ENCODE measurements at places on chromosomes 3 and 15.

DNA sequence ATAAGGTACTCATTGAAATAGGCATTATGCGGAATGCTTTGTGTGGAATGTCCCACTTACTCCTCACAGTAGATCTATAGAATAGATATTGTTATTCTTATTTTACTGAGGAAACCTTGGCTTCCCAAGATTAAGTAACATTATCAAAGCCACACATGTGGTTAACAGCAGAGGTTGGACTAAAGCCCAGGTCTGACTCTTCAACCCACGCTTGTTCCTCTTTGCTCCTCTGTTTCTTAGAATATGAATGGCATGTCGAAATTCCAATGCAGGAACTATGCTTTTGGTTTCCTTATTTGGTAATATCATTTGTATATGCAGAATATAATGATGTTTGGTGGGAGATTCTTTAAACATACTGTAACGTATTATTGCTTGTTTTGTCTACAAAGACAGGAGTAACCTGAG, 818.8 kb upstream of the LMCD1 start:
- DNase-seq: peak; percentile 17

DNA sequence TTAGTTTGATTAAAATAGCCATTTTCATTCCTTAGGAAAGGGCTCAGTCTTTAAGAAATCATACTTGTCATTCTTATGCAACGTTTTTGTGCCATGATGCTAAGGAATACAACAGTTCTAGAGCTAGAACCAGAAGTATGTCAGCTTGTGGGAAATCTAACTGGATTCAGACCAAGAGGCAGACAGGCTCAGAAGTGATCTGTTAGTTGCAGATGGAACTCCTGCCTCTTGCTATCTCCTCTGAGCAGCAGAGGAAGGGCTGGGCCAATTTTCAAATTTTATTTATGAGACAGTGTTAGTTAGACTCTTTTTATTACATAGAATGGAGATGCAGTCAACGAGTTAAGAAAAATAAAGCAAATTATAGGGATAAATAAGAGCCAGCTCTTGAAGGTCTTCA, 48.5 kb upstream of the RYR3 start:
- DNase-seq: no peak

GRCh38 chr3:54846119-54846518, 81.7 kb downstream of the LRTM1 start:
- no peak for DNase-seq

DNA sequence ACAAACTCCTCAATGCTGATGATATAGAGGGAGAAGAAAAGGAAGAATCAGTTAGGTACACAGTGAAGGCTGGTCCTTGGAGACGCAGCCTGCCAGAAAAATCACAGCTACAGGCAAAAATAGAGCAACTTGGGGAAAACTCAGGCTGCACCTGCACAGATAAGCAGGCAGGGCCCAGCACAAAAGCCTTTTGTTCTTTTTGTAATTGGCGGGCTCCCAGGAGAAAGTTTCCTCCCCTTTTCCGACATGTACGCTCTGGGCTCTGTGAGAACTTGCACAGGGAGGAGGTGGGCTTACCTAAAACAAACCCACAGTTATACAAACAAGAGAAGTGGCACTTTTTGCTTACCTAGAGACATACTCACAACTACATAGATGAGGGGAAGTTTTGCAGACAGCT, 813.4 kb upstream of the EPHA6 start:
- no peak for DNase-seq

GRCh38 chr3:171755015-171755589, 55.2 kb downstream of the PLD1 start:
- DNase-seq: no peak

DNA sequence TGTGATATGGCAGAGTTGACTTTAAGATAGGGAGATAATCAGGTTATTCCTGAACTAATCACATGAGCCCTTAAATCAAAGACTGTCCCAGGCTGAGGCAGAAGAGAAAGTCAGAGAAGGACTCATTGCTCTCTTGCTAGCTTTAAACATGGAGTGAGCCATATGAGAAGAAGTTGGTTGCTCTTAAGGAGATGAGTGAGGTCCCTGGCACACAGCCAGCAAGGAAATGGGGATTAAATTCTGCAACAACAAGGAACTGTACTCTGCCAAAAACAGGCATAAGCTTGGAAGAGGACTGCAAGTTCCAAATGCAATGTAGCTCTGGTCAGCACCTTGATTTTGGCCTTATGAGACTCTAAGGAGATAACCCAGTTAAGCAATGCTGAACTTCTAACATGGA, 457.0 kb downstream of the PLOD2 start:
- DNase-seq: no peak

GRCh38 chr3:159838938-159839337, 149.7 kb upstream of the IL12A start:
- DNase-seq: no peak

GRCh38 chr3:52367891-52368880, 52.1 kb downstream of the DNAH1 start:
- no peak for DNase-seq

DNA sequence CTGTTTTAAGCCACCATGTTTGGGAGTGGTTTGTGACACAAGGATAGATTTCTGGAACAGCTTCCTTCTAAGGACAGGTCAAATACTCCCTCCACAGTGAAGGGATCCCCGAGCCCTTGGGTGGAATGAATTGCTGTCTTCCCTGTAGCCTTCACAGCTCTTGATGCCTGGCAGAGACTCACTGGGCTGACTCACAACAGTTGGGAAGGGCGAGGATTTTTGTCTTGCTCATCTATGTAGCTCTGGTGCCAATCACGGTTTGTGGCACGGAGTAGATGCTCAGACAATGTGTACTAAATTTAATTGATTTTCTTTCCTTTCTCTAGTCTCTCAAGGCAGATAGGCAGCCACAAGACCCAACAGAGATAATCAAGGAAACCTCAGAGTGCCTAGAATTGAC, 27.0 kb downstream of the CRYGS start:
- no peak for DNase-seq

- DNase-seq: no peak
Observed at GRCh38 chr15:52350423-52350822, 54.8 kb upstream of the MYO5C start.

- DNase-seq: no peak
Observed at GRCh38 chr15:85414495-85414894, 34.1 kb downstream of the AKAP13 start.

DNA sequence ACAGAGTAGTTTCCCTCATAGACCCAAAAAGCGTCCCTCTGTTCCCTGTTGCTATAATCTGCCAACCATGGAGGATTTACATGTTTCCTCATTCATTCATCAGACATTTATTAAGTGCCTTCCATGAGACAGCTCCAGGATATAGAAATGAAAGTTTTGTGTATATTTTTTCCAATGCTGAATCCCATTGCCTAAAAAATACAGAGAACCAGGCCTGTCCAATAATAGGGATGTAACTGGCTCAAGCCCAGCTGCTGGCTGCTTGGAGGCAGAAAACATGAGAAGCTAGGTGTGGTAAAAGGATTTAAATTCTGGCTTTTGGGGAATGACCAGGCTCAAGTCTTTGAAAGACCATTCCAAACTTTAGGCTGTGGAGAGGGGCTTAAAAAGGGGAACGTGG, 41.5 kb downstream of the RARB start:
- DNase-seq: no peak

- no peak for DNase-seq
Observed at GRCh38 chr15:80010131-80010673, 39.2 kb upstream of the BCL2A1 start.

- no peak for DNase-seq
Observed at GRCh38 chr3:170953736-170954135, 45.3 kb upstream of the EIF5A2 start.

DNA sequence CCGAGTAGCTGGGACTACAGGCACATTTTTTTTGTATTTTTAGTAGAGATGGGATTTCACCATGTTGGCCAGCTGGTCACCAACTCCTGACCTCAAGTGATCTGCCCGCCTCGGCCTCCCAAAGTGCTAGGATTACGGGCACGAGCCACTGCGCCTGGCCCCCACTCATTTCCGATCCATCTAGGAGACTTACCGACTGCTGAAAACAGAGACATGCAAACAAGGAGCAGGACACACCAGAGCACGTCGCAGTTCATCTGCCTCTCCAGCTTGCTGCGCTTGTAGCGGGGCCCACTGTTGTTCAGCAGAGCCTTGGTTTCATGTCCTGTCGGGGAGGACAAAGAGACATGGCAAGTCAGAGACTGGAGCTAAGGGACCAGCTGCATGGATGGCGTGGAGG, 137.4 kb downstream of the ATP10A start:
- DNase-seq: no peak

- DNase-seq: no peak
Observed at GRCh38 chr3:66476852-66477381, 23.9 kb downstream of the LRIG1 start.

GRCh38 chr15:96300836-96301235, 29.7 kb upstream of the NR2F2 start:
- no peak for DNase-seq

- DNase-seq: no peak
Observed at GRCh38 chr15:38789566-38789965, 225.0 kb upstream of the RASGRP1 start.

- no peak for DNase-seq
Observed at GRCh38 chr15:98433346-98433745, 215.0 kb upstream of the IGF1R start.

- no peak for DNase-seq
Observed at GRCh38 chr3:87361271-87361670, 84.9 kb upstream of the POU1F1 start.

GRCh38 chr15:38012894-38013293, 78.5 kb downstream of the TMCO5A start:
- no peak for DNase-seq
